Tibial nerve (tissue), 4 donors: ENCODE measurements at places on chromosomes 5 and 9.

DNA sequence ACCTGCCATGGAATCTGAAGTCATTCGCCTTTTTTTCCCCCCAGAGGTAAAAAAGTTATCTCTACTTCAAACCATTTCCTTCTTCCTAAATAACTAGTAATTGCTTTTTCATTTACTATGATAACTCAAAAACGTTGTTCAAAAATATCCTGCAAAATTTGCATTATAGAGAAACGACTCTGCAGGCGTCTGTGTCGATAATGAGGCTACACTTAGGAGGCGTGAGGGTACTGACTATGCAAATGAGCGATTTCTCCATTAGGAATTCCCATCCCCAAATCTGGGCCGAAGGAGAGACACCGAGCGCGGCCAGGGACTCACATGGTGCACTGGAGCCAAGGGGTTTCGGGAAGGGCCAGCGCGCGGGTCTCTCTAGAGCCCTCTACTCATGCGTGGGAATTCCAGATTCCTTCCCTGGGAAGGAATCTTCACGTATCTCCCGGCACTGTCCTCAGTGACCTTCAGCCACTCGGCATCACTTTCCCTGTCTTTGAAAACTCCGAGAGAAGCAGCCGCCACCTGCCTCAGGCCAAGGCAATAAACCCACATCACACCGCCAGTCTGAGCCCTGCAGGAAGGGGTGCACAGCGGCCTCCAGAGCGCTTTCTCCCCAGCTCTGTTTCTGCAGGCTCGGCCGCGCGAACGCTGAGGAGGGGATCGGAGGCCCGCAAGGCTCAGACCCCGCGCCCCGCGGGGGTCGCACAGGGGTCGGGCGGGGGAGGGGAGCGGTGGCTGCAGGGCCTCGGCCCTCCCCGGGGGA, 718 bp upstream of the DENND4C start:
- DNase-seq: peak; percentile 15

DNA sequence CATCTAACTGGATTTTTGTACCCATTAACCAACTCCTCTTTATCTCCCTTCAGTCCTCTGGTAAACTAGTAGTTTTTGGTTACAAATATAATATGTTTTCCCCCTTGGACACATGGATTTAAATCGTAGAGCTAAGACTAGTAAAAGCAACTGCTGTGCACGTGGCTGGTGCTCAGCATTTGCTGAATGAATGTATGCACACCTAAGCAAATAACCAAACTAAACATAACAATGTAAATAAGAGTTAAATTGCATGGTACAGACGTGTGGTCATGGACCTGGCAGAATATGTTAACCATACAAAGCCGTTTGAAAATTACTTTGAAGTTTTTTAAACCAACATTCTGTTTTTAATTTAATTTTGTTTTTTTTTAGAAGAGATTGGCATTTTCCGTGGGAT, 65.2 kb upstream of the FYB1 start:
- no peak for DNase-seq

GRCh38 chr5:14034963-14035362, 90.5 kb upstream of the DNAH5 start:
- DNase-seq: no peak

- no peak for DNase-seq
Measured at GRCh38 chr9:95088421-95089161, 228.9 kb downstream of the FANCC start.

GRCh38 chr9:16516891-16517290, 353.6 kb downstream of the BNC2 start:
- no peak for DNase-seq

- no peak for DNase-seq
Measured at GRCh38 chr5:59660737-59661136, 232.8 kb downstream of the PDE4D start.

DNA sequence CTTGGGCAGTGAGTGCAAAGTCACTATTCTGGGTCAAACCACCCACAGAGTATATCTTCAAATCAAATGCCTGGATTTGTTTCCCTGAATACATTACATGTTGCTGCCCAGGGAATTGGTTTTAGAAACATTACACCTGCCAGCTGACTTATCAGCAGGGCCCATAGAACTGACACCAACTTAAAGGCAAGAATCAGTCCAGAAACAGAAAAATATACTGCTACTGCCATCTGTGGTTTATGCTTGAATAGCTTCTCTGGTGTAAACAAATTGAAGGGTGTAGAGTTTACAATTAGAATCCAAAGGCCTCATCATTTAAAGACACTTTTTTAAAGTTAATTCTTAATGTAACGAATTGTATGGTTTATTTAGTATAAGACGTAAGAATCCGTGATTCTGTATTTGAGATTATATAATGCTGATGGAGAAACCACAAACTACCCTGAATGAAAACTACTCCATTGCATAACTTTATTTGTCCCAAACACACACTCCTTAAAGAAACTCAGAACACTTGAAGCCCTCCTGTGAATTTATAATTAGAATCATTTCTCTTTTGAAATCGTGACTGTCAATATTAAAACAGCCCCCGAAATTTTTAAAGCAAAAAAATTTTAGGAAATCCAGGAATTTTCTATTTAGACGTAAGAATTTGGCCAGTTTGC, 6.2 kb downstream of the NR6A1 start:
- DNase-seq: no peak

GRCh38 chr5:96616801-96617200, 45.4 kb upstream of the CAST start:
- no peak for DNase-seq

- DNase-seq: no peak
Measured at GRCh38 chr9:133044125-133044524, 13.3 kb downstream of the GTF3C5 start.

GRCh38 chr5:165996201-165996875, 2295.1 kb upstream of the WWC1 start:
- no peak for DNase-seq

DNA sequence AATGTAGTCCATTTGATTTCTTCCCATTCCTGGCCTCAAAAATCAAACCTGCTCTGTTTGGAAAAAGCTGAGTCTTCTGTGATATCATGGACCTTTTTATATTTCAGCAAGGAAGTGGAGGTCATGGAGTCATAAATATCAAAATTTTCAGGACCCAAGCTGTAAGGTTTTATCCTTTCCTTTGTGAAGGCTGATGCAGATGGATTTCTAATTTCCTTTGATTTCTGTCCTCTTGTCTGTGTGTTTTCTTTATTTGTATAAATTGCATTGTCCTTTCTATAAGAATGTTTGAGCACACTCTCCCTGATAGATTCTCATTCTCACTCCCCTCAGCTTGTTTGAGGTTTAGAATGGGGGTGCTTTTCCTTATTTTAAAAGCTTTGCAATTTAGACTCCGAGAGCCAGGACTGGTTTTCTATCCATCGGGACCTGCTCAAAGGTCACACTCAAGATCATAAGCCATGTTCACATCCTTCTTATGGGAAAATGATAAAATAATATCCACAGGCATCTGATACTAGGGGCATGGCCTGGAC, 127.4 kb upstream of the TMEM161B start:
- DNase-seq: no peak

DNA sequence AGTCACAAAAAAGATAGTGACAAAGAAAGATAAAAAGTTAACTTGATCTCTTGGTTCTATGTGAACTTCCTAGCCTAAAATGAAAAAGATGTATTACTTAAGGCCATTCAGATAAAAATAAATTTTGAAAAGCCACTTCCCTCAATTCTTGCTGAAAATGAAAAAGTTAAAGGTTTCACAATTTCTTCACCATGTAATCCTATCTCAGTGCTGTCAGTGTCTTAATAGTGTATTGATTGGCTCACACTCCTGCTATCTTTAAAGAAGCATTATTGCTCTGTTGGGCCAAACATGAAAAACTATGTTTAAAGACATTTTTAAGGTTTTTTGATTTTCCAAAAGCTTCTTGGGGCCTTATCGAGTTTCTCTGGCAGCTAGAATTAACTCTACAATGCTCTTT, 18.1 kb upstream of the EGFLAM start:
- DNase-seq: no peak

- DNase-seq: no peak
Measured at GRCh38 chr9:107755246-107755645, 265.7 kb upstream of the KLF4 start.

- no peak for DNase-seq
Measured at GRCh38 chr5:156888520-156888919, 38.4 kb downstream of the PPP1R2B start.

DNA sequence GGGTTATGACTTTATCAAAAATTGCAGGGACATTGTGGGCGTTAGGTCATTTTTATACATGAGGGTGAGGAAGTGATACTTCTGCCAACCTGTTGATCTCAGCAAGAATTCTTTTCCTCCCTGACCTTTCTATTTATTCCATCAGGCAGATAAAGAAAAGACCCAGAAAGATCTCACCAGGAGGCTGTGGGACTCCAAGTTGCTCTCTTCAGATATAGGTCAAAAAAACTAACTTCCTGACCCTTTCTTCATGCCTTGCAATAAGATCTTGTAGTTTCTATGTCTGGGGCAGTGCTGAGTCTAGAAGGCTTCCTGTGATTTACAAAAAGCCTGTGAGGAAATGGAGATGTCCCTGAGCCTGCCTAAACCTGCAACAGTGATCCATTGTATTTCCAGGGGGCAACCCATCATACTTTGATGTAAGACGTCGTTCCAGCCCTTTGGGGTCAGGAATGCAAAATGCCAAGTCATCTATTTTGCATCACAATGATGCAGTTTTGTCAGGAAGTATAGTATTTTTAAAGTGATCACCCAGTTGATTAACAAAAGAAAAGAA, 22.0 kb upstream of the PIK3R1 start:
- no peak for DNase-seq

DNA sequence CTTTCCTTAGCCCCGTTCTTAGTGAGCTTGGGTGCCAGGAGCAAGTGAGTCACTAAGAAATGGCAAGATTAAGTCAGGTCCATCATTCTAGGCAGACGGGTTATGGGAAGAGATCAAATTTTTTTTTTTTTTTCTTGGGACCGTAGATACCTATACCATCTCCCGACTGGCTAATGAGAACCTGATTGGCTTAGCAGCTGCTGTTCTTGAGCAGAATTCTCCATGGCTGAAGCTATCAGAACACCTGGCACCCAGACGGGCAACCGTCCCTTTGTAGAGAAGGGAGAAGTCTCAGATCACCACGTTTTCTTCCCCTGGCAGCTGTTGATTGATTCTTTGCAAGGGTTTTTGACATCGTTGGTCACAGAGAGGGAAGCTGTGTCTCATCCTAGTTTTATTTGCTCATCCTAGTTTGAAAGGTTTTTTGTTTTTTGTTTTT, 78.6 kb downstream of the AOPEP start:
- no peak for DNase-seq

DNA sequence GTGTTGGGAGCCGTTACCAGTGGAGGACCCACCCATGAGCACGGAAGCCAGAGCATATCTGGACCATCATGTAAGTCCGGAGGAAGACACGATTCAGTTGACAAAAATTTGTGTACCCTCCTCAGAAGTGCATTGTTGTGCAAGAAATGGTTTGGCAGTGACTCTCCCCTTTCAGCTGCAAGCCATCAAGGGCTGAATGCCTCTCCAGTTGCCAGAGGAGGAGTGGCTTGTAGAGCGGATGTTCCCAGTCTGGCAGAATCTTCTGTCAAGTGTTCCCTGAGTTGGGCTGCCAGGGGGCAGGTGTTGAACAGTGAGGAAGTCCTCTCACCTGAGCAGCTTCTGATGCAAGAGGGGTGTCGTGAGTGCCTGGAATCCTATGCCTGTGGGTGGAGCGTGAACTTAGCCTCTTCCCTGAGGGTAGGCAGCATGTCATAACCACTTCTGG, 27.6 kb upstream of the CDKN2AIPNL start:
- DNase-seq: peak; percentile 69

DNA sequence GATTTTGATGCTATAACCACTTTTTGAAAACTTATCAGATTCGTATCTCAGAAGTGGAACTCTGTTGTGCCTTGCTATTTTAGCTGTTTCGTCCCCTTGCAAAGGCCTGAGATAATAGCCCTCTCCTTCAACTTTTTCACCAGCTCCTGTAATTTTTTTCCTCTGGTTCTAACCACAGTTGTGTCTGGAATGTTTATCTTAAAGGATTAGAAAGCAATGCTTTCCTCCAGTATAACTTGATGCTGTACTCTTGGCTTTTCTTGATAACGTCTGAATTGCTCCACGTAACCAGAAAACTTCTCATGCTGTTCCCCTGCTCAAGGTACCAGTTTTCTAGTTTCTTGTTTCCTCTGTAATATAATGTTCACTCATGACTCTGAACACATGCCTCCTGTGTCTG, 209.4 kb downstream of the DTWD2 start:
- no peak for DNase-seq

- no peak for DNase-seq
Measured at GRCh38 chr9:127116957-127117356, 5.5 kb downstream of the ANGPTL2 start.
